Psoas muscle (tissue), 8 donors: ENCODE measurements at places on chromosomes 6 and 20. TPM values are rescaled to one million over a fixed set of nuclear protein-coding genes. Genes with fewer than 3 reads are reported as not detected.

AVP gene
- not detected for total RNA-seq

OOEP gene
- total RNA-seq: not detected

NMBR gene
- not detected for total RNA-seq

IPCEF1 gene
- 0.40 TPM for total RNA-seq

NECAB3 gene
- total RNA-seq: 57.9 TPM

MYH7B gene
- total RNA-seq: 32.7 TPM

DEFB125 gene
- not detected for total RNA-seq

ANKRD6 gene
- 5.2 TPM for total RNA-seq

DAAM2 gene
- total RNA-seq: 20.3 TPM

ZNF322 gene
- total RNA-seq: 9.0 TPM

CST7 gene
- 0.50 TPM for total RNA-seq

C20orf144 gene
- not detected for total RNA-seq

METTL24 gene
- not detected for total RNA-seq

FAM83C gene
- not detected for total RNA-seq

C20orf96 gene
- 1.0 TPM for total RNA-seq

GRCh38 chr6:29641430-29642148 is 8.6 kb upstream of the GABBR1 start:
- no peak overlapping the region for H3K27ac ChIP-seq
- DNase-seq: no peak
- no peak overlapping the region for H3K4me3 ChIP-seq
- no peaks in the 10 kb centered on the region for H3K36me3 ChIP-seq

- no peaks in the 10 kb centered on the region for H3K4me1 ChIP-seq
- no peak overlapping the region for H3K4me3 ChIP-seq
- no peak overlapping the region for H3K27ac ChIP-seq
- H3K27me3 ChIP-seq: no peaks in the 10 kb centered on the region
- no peak for DNase-seq
- no peaks in the 10 kb centered on the region for H3K36me3 ChIP-seq
Measured at GRCh38 chr6:75759207-75759606, 10.2 kb downstream of the MYO6 start.

DNA sequence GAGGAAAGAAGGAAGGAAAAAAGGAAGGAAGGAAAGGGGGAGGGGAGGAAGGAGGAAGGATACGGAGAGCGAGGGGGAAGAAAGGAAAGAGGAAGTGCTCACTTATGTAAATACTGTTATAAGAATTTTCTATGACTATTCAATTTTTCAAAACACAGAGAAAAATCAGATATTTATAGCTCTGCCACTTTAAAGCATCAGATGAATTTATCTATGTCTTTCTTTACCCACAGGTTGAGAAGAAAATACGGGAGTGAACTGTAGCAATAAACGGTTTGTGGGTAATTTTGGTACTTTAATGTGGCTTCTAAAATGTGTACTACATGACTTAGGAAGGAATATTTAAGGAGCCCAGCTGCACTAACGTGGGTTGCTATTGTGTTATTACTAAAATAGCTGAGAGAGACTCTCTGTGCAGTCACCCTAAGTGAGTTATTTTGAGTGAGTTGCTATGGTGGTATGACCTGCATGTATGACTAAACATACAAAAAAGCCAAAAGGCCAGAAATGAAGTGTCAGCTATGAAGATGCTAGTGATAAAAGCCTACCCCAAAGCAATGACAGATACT is 225.5 kb downstream of the SOD2 start:
- no peaks in the 10 kb centered on the region for H3K27me3 ChIP-seq
- H3K27ac ChIP-seq: no peak overlapping the region
- H3K36me3 ChIP-seq: no peaks in the 10 kb centered on the region
- DNase-seq: no peak
- H3K4me3 ChIP-seq: no peak overlapping the region

- H3K27me3 ChIP-seq: no peaks in the 10 kb centered on the region
- H3K36me3 ChIP-seq: peaks cover 18% of the 10 kb centered on the region
- H3K4me1 ChIP-seq: peaks cover 77% of the 10 kb centered on the region
- peak overlapping the region; percentile 96 for H3K27ac ChIP-seq
Measured at GRCh38 chr6:17417817-17418216, 24.4 kb downstream of the CAP2 start.

GRCh38 chr6:160226118-160226591 is 32.5 kb downstream of the SLC22A2 start:
- H3K4me3 ChIP-seq: no peak overlapping the region
- no peak for DNase-seq
- H3K27me3 ChIP-seq: peaks cover 2% of the 10 kb centered on the region
- no peaks in the 10 kb centered on the region for H3K4me1 ChIP-seq
- H3K27ac ChIP-seq: no peak overlapping the region

GRCh38 chr20:17626217-17627007 is 55.6 kb downstream of the RRBP1 start:
- no peaks in the 10 kb centered on the region for H3K4me1 ChIP-seq
- peaks cover 80% of the 10 kb centered on the region for H3K36me3 ChIP-seq
- DNase-seq: peak; percentile 90
- no peak overlapping the region for H3K4me3 ChIP-seq

GRCh38 chr20:11979306-11979990 is 61.8 kb downstream of the BTBD3 start:
- DNase-seq: no peak
- H3K27ac ChIP-seq: no peak overlapping the region
- H3K27me3 ChIP-seq: no peaks in the 10 kb centered on the region
- no peaks in the 10 kb centered on the region for H3K36me3 ChIP-seq
- no peak overlapping the region for H3K4me3 ChIP-seq

DNA sequence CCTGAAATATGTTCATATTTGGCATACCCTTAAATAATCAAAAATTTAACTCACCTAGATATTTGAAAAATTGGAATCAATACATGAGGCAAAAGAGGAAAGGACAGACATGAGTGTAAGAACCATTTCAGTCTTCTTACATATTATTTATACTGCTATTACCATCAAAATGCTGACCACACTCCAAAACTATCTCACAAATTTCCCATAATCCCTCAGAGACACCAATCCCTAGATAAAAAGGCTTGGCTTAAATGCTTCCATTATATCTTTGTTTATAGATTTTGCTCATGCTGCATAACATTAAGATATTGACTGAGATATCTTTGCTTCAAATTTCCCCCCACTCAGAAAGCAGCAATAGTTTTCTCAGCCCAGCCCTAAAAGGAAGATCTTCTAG is 11.7 kb upstream of the NT5DC1 start:
- H3K36me3 ChIP-seq: no peaks in the 10 kb centered on the region
- H3K4me3 ChIP-seq: no peak overlapping the region

DNA sequence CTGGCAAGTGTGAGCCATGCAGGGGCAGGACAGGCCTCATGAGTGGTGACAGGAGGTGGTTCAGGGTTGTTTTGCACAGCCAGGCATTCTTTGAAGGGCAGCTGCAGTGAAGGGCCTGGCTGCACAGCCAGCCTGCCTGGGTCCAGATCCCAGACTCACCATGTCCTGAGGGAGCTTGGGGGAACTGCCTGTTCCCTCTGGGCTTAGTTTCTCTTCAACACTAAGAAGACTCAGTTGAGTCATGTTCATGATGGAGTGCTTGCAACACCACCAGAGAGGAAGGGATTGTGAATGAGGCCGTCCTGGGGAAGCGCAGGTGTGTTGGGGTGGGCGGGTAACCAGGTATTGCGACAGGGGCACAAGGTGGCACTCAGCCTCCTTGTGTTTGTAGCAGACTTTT is 102.4 kb downstream of the CDH26 start:
- no peaks in the 10 kb centered on the region for H3K36me3 ChIP-seq
- peak overlapping the region; percentile 54 for H3K27ac ChIP-seq
- no peak overlapping the region for H3K4me3 ChIP-seq
- peak; percentile 86 for DNase-seq
- peaks cover 60% of the 10 kb centered on the region for H3K4me1 ChIP-seq

- no peaks in the 10 kb centered on the region for H3K27me3 ChIP-seq
- no peaks in the 10 kb centered on the region for H3K36me3 ChIP-seq
- H3K4me1 ChIP-seq: no peaks in the 10 kb centered on the region
- no peak for DNase-seq
Measured at GRCh38 chr6:157966589-157966977, 15.1 kb upstream of the SYNJ2 start.

DNA sequence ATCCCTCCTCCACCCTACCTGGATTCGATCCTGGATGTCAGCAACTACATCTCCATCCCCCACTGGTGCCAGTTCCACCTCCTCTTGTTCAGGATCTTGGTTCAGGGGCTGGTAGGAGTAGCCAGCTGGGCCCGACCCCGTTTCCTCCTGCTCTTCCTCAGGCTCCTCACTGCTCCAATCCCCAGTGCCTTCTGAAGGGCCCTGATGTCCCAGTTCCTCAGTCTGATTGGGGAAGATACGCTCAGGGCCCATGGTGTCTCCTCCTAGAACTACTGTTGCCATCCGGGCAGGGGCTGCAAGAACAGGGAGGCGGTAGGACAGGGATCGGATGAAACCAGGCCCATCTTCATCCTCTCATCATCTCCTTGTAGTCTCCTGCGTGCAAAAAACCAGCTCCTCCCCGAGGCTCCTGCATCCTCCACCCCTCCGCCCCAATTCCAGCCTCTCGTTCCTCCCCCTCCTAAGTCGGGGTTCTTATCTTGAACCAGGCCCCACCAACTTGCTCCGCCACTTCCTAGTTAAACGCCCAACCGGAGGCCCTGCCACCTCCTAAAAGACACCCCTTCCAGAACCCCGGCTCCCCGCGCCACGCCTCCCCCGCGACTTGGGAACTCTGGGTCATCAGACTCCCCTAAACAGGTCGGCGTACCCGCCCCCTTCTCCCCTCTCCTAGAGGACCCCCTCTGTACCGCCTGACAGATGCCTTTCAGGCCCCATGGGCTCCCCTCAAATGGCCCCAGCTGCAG is 476 bp downstream of the MEA1 start:
- peaks cover 47% of the 10 kb centered on the region for H3K4me1 ChIP-seq
- H3K36me3 ChIP-seq: peaks cover 51% of the 10 kb centered on the region
- no peaks in the 10 kb centered on the region for H3K27me3 ChIP-seq
- DNase-seq: no peak
- peak overlapping the region; percentile 87 for H3K27ac ChIP-seq

DNA sequence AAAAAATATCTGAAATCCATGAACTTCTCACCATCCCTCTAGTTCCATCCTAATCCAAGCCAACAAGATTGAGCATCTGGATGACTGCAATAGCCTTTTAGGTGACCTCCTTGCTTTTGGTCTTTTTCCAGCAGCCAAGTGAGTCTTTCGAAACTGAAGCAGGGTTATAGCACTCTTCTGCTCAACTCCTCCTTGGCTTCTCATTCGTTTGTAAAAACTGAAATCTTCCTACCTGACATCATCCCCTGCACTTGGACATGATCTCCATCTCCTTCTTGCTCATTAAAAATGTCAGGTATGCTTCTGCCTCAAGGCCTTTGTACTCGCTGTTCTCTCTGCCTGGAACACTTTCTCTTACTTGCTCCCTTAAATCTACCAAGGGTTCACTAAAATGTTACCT is 46.0 kb downstream of the STX7 start:
- H3K27ac ChIP-seq: no peak overlapping the region
- no peak for DNase-seq
- no peaks in the 10 kb centered on the region for H3K27me3 ChIP-seq
- no peak overlapping the region for H3K4me3 ChIP-seq
- no peaks in the 10 kb centered on the region for H3K4me1 ChIP-seq
- peaks cover 98% of the 10 kb centered on the region for H3K36me3 ChIP-seq

- DNase-seq: no peak
- H3K4me3 ChIP-seq: no peak overlapping the region
- no peaks in the 10 kb centered on the region for H3K36me3 ChIP-seq
- H3K4me1 ChIP-seq: no peaks in the 10 kb centered on the region
Measured at GRCh38 chr6:13159300-13159699, 169.0 kb downstream of the TBC1D7 start.

GRCh38 chr6:5984150-5985089 is 22.3 kb downstream of the NRN1 start:
- peaks cover 13% of the 10 kb centered on the region for H3K27me3 ChIP-seq
- no peaks in the 10 kb centered on the region for H3K36me3 ChIP-seq
- no peak overlapping the region for H3K4me3 ChIP-seq

GRCh38 chr6:8608737-8609136 is 173.4 kb upstream of the SLC35B3 start:
- DNase-seq: no peak
- no peaks in the 10 kb centered on the region for H3K27me3 ChIP-seq
- no peaks in the 10 kb centered on the region for H3K4me1 ChIP-seq
- no peak overlapping the region for H3K27ac ChIP-seq
- no peak overlapping the region for H3K4me3 ChIP-seq

DNA sequence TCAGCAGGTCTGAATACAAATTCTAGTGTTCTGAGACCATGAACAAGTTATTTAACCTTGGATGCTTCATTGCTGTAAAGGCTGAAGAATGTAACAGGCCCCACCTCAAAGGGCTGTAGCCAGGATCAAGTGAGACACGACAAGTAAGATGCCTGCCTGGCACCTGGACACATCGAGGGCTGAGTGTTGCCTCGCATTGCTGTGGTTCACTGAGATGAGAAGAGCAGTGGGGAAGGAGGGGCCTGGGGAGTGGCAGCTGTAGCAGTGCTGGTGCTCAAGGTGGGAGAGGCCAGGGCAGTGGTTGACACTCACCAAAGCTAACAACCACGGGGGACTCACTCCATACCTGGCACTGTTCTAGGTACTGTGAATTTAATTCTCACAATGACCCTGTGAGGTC is 187.8 kb downstream of the KIF16B start:
- no peaks in the 10 kb centered on the region for H3K36me3 ChIP-seq
- H3K27ac ChIP-seq: no peak overlapping the region
- H3K4me1 ChIP-seq: no peaks in the 10 kb centered on the region
- no peak overlapping the region for H3K4me3 ChIP-seq
- no peaks in the 10 kb centered on the region for H3K27me3 ChIP-seq

GRCh38 chr6:23027281-23027680 is 457.9 kb downstream of the HDGFL1 start:
- DNase-seq: no peak
- no peaks in the 10 kb centered on the region for H3K27me3 ChIP-seq
- H3K36me3 ChIP-seq: no peaks in the 10 kb centered on the region
- H3K4me1 ChIP-seq: no peaks in the 10 kb centered on the region
- H3K4me3 ChIP-seq: no peak overlapping the region

GRCh38 chr20:41456351-41456750 is 89.7 kb upstream of the EMILIN3 start:
- no peak for DNase-seq
- H3K4me3 ChIP-seq: no peak overlapping the region
- H3K4me1 ChIP-seq: peaks cover 19% of the 10 kb centered on the region
- no peaks in the 10 kb centered on the region for H3K27me3 ChIP-seq
- peaks cover 40% of the 10 kb centered on the region for H3K36me3 ChIP-seq

DNA sequence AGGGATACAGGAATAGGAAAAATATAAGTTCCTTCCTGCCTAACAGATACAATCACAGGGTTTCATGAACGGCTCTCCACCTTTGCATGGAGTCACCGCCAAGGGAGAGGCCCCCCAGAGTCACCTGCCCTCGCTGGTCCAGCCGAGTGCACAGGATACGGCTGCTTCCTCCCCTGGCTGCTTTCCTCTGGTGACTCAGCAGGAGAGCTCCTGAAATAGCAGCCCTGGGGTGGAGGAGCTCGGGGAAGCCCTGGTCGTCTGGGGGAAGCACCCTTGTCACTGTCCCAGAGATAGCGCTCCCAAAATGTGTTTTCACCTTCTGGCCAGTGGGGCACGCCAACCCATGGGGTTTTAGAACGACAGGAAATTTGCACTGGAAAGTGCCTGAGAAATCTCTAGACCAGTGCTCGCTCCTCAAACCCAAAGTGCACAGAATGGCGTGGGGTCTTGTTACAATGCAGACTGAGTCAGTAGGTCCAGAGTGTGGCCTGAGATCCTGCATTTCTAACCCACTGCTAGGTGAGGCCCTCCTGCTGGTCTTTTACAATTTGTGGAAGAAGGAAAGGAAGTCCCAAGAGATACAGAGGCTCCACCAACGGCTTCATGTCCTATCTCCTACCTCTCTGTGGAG is 35.9 kb upstream of the FAM50B start:
- peak overlapping the region; percentile 40 for H3K4me3 ChIP-seq
- H3K4me1 ChIP-seq: peaks cover 32% of the 10 kb centered on the region
- H3K27me3 ChIP-seq: no peaks in the 10 kb centered on the region
- peak; percentile 82 for DNase-seq
- no peaks in the 10 kb centered on the region for H3K36me3 ChIP-seq

GRCh38 chr6:40397287-40398033 is 189.7 kb downstream of the LRFN2 start:
- no peaks in the 10 kb centered on the region for H3K36me3 ChIP-seq
- H3K4me1 ChIP-seq: peaks cover 7% of the 10 kb centered on the region
- H3K27ac ChIP-seq: no peak overlapping the region
- H3K27me3 ChIP-seq: no peaks in the 10 kb centered on the region
